ENCODE measurements at places on chromosomes 6 and 20.

DNA sequence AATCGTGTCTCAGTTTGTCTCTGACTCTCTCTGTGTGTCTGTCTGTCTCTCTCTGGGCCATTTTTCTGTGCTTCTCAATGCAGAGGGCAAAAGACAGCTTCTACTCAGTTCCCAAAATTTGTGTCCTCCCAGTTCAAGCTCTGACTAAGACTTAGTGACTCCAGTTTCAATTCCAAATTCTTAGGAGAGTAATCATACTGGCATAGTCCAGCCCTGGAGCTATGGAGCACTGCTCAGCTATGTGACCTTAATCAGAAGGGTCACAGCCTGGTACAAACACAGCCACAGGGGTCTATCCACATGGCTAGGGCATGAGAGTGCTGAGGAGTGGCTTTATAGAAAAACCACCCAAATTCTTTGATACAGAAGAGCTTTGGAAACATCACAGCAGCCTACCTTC lies 91.9 kb downstream of the FOXF2 start:
- DNase-seq, result no peak

DNA sequence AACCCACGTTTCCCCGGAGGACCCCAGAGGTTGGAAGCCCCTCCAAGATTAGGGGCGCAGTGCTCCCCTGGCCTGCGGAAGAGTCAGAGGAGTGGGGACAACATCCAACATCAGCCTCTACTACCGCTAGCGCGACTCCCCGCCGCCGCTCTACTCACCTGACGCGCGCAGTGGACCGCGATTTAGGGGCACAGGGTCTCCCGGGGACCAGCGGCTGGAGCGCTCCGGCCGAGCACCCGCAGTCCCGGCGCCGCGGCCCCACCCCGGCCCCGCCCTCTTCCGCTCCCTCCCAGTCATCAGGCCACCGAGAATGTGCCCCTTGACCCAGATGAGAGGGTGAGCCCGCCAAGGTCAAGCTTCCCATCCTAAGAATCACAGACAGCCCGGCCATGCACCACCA lies at the start of gene ZFP57:
ZFP57 (minus strand) TSS at position 249 of the 400 bp plus-strand sequence. CDS start 4,149 bp downstream, outside the sequence.
- no peak for DNase-seq

- no peak for DNase-seq
Measured at GRCh38 chr6:134753001-134753400, 196.9 kb downstream of the ALDH8A1 start.

GRCh38 chr6:3337521-3338350 lies 79.0 kb downstream of the PSMG4 start:
- DNase-seq, result no peak

- no peak for DNase-seq
Measured at GRCh38 chr6:67265996-67266921, 1368.8 kb upstream of the ADGRB3 start.

- no peak for DNase-seq
Measured at GRCh38 chr6:111486921-111487320, 3.9 kb upstream of the REV3L start.

DNA sequence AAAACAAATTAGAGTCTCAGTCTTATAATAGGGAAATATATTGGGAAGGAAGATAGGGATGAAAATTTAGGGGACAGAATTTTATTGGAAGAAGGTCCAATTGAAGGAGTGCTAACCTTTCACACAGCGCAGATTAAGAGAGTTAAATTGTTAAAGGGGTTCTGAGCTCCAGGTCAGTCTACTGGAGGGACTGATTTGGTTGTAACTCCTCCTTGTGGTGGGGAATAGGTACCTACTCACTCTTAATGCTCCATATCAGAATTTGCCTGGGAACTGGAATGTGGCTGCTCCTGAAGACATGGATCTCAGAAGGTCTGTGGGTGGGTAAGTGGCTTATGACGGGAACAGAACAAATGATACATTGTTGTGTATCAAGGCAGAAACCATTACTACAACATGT lies 143.5 kb downstream of the FLRT3 start:
- no peak for DNase-seq

DNA sequence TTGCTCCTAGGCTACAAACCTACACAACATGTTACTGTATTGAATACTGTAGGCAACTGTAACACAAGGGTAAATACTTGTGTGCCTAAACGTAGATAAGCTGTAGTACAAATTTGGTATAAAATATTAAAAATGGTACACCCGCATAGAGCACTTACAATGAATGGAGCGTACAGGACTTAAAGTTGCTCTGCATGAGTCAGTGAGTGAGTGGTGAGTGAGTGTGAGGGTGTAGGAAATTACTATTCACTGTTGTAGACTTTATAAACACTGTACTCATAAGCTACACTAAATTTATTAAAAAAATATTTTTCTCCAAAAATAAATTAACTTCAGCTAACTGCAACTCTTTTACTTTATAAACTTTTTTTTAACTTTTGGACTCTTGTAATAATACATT lies 391.6 kb downstream of the ADGRB3 start:
- no peak for DNase-seq

- DNase-seq, result no peak
Measured at GRCh38 chr6:162385980-162386379, 341.6 kb downstream of the PRKN start.

Data from naive thymus-derived CD8-positive, alpha-beta T cell (primary cell).